GM18507 (cell line): ENCODE measurements at places on chromosomes 12 and 14.

- no peak for DNase-seq
Measured at GRCh38 chr12:120453977-120454376, 7.7 kb downstream of the GATC start.

DNA sequence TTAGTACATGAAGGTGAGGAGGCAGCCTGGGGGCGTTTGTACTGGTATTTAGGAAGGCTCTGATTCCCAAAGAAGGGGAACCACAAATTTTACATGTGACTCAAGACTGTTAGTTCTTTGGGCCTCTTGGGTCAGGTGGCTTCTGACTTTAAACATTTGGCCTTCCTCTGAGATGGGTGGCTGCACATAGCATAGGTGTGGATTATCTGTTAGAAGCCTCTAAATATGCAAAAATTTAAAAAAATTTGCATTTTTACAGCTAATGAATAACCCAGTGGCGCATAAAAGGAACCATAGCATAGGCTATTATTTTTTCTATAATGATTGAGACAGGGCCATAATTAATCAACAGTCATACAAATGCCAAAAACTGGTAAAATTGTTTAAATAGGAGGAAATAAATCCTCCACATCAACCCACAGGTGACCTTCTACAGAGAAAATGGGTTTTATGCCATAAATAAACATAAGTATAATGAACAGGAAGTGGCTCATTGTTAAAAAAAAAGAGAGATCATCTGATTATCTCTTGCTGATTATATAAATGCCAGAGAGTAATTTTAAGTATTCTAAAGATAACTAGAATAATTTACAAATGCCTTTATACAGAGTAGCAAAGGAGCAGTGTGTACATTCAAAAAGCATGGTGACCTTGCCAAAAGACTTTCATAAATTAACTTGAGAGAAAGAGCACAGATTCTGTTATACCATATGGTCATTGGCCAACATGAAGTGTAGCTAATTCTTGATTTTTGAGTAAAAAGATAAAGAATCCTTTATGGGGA, 284.2 kb upstream of the ATP2B1 start:
- no peak for DNase-seq

DNA sequence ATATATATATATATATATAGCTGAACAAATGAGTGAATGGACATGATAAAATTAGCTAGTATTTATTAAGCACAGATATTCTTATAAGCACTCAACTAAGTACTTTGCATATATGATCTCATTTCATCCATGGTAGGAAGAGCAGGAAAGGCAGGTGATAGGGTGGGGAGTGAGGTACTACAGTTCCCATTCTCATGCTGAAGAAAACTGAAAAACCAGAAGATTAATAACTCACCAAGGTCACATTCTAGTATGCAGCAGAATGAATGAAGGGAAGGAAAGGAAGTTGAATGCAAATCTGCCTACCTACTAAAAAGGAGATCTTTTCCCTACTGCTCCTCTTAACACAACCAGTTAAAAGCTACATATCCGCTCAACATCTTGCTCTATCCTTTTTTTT, 298.1 kb upstream of the TMPO start:
- DNase-seq, result no peak

DNA sequence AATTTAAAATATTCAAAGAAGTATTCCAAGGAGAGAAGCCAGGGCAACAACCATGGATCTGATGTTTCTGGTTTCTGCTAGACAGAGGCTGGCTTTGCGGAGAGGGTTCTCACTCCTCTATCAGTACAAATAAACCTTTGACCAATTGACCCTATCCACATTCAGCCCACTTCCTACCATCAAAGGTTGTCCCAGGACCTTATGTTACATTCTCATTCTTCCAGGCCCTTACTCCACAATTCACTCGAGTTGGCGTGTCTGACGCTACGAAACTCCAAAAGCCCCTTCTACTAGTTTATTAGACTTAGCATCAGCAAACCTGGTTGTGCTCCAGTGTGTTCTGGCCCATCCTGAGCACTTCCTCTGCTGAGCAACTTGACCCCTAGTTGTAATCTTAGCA, 24.8 kb upstream of the RNASE12 start:
- DNase-seq, result no peak
